Right renal pelvis (tissue), 4 donors: ENCODE measurements at places on chromosomes 5 and 9. TPM values are rescaled to one million over a fixed set of nuclear protein-coding genes. Genes with fewer than 3 reads are reported as not detected.

GRCh38 chr5:94485067-94485466, 133.3 kb downstream of the KIAA0825 start:
- no peak for DNase-seq

DNA sequence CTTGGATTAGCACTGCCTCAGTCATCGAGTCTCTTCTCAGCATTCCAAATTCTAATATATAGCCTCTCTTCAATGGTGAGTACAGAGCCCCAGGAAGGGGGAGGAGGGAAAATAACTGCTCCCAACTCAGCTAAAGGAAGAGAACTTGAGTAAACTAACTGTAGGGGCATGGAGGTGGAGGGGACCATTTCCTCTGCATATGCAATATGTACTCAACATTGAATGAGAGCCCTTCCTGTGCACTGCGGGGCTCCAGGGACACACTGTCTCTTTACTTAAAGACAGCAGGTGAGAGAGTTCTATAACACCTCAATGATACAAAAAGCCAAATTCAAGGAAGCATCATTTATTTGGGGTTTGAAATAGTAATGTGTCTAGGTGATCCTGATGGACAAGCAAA, 75.1 kb downstream of the GNAQ start:
- DNase-seq = no peak

- no peak for DNase-seq
These were observed 27.2 kb upstream of the ELL2 start for GRCh38 chr5:95988877-95989276.

DNA sequence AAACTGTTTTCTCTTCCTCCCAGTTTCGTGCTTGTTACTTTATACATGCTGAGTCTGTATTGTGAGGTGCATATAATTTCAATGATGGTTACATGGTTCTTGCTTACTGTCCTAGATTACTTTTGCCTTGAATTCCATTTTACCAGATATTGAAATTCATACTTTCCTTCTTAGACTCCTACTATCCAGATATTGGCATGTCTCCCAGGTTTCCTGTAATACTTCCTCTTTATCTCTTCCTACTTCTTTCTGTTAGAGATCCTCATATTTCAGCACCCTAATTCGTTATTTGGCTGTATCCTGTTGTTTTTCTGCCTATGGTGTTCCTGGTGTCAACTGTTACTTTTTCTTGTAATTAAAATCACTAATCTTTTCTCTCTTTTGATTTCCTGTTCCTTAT, 522.1 kb downstream of the CCDC171 start:
- no peak for DNase-seq

Gene FAXDC2
- polyA plus RNA-seq = 38.2 TPM

GRCh38 chr9:21873540-21874221, 71.2 kb downstream of the MTAP start:
- no peak for DNase-seq

Gene GRM6
- polyA plus RNA-seq = 0.64 TPM

Gene MSX2
- polyA plus RNA-seq = 0.94 TPM

Gene ZDHHC21
- 21.8 TPM for polyA plus RNA-seq

Gene VCAN
- 295 TPM for polyA plus RNA-seq

DNA sequence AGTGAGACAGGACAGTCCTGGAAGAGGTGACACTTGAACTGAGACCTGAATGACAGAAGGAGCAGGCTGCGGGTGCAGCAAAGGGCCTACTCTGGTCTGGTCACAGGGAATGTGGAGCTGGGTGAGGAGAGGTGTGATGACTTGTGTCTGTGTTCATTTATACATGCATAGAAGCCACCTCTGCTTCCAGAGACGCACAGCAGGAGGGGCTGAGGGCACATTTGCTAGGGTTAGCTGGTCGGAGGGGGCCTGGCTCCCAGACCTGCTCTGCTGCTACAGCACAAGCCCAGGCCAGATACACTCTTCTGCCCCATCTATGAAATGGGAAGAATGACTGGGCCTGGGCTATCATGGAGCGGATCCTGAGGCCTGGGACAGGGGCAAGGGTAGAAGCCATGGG, 15.6 kb downstream of the UNC5A start:
- no peak for DNase-seq

GRCh38 chr5:157978061-157978460, 119.1 kb upstream of the CLINT1 start:
- DNase-seq = no peak

DNA sequence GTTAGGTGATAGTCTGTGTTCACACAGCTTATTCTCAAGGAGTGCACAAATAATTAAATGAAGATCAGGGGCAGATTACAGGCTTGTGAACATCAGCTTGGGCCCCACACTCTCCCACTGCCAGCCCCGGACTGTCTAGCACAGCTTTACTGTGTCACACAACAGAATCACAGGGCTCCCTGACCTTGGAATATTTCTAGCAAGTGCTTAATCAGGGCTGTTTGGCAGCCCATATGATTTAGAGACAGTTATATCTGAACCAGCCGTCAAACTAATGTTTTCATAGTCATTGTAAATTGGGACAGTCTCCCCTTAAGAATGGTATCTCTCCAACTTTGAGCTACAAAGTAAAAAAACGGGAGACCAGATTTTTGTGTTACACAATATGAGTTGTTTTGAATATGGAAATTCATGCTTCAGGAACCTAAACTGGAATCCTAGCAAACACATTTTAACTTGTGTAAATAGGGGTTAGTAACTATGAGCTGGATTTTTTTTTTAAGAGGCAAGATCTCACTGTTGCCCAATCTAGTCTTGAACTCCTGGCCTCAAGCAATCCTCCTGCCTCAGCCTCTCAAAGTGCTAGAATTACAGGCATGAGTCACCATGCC, 517.6 kb downstream of the BNC2 start:
- DNase-seq = no peak

GRCh38 chr5:96790961-96791504, 16.7 kb downstream of the ERAP1 start:
- DNase-seq = no peak

DNA sequence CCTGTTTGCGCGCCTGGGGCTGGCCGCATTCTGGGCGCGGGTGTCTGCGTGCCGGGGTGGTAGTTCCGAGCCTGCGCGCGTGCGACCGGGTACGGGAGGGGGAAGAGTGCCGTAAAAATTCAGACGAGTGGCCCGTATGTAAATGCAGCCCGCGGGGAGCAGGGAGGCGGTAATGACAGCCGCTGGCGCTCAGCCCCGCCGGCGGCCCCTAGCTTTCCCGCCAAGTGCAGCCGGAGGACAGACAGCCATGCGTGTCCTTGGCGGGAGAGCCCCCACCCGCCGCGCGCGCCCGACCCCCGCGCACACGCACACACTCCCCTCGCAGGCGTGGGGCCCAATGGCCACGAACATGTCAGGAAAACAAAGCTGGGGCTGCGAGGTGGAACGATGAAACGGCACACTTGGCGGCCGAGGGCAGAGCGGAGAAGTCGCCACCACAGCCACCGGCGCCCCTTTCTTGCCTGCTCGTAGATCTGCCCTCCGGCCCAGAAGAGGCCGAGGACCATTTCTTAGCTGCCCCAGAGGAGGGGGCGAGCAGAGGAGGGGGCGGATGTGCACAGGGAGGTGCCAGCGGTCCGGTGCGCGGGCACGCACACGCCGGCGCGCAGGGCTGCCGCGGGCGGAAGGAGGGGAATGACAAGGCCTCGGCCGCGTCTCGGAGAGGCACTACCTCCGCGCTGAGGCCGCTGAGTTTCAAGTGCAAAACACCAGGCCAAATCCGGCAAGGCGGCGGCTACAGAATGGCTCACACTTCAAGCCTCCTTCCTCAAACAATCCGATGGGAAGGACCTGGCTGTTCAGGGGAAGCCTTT, 208.4 kb downstream of the MEF2C start:
- DNase-seq = no peak

DNA sequence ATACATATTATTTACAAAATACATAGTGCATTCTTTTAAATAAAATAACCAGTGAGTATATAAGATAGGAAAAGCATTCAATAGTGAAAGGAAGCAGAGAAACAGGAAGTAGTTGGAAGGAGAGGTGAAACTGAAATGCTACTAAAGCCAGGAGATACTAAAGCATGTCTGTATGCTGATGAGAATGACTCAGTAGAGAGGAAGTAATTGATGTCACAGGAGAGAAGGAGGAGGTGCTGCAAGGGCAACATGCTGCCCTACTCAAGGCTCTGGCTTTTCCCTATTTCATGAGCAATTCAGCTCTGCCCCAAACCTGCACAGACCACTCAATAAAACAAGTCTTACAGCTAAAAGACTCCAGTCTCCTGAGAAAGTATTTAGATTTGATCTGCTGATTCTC, 108.5 kb upstream of the TXNDC8 start:
- no peak for DNase-seq

Gene FRMD3
- 25.8 TPM for polyA plus RNA-seq

GRCh38 chr9:131717719-131718460, 22.0 kb downstream of the RAPGEF1 start:
- DNase-seq = no peak

GRCh38 chr5:124561451-124561850, 185.0 kb downstream of the ZNF608 start:
- DNase-seq = no peak

Gene TAS2R1
- polyA plus RNA-seq = 0.05 TPM

Gene HK3
- 1.3 TPM for polyA plus RNA-seq

GRCh38 chr9:33381231-33381791, 21.1 kb downstream of the AQP7 start:
- no peak for DNase-seq

Gene CANX
- polyA plus RNA-seq = 630 TPM

DNA sequence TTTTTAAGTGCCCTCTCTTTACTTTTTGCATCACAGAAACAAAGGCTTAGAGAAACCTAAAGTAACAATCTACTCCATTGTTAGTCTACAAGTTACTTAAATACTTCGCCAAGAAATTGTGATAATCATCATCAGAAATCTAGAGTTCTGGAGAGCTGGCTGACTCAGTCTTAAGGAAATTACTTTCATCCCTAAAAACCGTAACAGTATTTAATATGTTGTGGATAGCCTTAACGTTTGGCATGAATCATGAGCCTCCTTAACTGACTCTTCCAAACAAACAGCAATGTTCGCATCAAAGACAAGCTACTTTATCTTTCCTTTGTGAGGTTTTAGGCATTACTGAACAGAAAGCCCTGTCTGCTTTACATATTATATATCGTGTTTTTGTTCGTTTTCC, 128.7 kb downstream of the NIPBL start:
- DNase-seq = no peak

DNA sequence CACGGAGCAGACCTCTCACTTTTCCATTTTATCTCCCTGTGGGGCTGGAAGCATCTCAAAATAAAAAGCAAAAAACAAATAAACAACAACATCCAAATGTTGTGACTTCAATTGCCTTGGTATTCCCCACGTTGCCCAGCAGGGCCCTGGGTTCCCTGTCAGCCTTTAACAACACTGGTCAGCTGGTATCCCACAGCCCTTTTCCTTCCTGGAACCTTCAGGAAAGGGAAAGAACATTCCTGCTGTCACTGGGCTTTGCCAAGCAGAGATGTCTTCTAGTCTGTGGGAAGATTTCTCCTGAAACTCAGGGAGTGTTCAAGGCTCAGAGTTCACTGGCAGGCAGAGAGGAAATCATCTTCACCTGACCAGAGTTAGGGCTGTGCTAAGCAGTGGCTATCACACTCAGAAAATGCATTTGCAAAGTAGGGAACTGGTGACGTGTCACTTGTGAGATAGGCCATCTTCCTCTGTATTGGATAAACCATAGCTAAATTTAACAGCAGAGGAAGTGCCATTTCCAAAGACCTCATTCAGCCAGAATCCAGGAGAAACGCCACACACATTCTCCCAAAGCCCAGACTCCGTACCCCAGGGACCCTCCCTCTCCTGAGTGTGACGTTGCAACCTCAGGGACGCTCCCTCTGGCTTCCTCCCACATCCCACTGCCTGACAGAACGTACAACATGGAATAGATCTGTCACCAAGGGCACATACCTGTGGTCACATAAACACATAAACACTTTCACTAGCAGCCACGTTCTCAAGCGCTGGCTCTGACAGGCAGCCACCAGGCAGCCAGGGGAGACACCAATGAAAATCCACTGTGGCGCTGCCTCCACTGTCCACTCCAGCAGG, 274.0 kb upstream of the DAPK1 start:
- no peak for DNase-seq

GRCh38 chr9:4550777-4551484, 60.7 kb downstream of the SLC1A1 start:
- DNase-seq = no peak

Gene ZNF608
- polyA plus RNA-seq = 69.1 TPM

Gene PHF2
- 43.3 TPM for polyA plus RNA-seq

DNA sequence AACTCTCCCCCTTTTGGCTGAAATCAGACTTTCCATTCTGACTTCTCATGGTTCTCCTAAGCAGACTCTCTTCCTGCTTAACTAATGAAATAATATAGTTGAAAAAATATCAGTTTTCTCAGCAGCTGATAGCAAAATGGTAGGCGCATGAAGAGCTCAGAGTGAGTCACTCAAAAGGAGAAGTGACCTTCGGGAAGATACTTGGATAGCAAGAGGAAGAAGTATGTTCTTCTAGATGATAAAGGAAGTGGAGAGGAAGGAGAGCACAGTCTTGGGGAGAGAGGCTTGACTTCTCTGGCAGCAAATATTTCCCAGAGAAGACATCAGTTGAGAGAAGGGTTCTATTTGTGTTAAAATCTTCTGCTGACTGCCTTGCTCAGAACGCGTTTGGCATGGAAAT, 101.5 kb downstream of the TAF11L14 start:
- no peak for DNase-seq

Gene TMC1
- 0.26 TPM for polyA plus RNA-seq

Gene PCDHB13
- 6.8 TPM for polyA plus RNA-seq

Gene MCC
- 27.6 TPM for polyA plus RNA-seq

DNA sequence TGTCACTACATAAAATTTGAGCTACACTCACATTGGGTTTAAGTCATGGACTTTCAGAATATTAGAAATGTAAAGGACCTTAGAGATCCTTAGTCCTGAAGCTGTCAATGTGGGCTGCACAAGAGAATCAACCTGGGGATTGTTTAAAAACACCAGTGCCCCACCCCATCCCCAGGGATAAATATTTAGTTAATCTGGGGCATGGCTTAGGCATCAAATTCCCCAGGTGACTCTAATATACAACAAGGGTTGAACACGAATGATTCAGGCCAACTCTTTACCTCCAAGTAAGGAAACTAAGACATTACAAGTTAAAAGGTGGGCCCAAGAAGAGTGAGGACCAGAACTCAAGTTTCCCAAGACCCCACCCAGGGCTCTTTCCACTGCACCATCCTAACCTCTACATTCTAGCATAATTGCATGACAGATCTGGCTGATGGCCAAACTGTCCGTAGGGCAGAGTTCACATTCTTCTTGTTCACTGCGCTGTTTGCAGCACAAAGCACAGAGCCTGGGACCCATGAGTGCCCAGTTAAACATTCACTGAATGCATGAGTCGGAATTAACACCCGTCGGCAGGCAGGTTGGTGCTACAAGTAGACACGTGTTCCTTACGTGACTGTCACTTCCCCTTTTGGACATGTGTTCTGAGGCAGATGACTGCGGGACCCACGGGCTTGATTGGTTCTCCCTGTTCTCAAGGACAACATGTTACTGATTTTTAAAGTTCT, 25.2 kb downstream of the CYFIP2 start:
- DNase-seq = peak; percentile 54

Gene PCDHB9
- polyA plus RNA-seq = 3.3 TPM

GRCh38 chr9:72428329-72428728, 63.3 kb upstream of the ZFAND5 start:
- DNase-seq = no peak

- DNase-seq = no peak
These were observed 13.0 kb upstream of the SPINK4 start for GRCh38 chr9:33227008-33227398.

Gene NR4A3
- 0.35 TPM for polyA plus RNA-seq
